ENCODE measurements at places on chromosomes 11 and 22.

- DNase-seq: no peak
These were observed 573.9 kb upstream of the KIRREL3 start for GRCh38 chr11:127574478-127574877.

- no peak for DNase-seq
These were observed 3.5 kb downstream of the SYVN1 start for GRCh38 chr11:65130631-65131416.

DNA sequence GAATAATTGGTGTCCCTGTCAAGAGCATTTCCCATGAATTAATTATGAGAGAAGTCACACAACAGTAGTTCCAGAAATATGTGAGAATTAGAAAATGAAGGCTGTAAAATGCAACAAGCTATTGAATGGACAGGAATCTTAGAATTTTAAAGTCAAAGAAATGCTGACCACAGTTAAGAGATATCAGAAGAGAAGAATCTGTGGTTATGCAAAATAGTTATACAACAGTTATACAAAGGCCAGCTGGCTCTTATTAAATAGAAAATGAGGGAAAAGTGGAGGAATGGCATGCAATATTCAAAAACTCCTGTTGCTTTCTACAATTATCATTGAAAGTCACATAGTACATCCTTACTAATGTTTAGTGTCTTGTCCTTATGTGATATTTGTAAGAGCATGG is 27.4 kb downstream of the CASP12 start:
- no peak for DNase-seq

GRCh38 chr11:10005955-10006525 is 288.0 kb downstream of the SBF2 start:
- no peak for DNase-seq

- no peak for DNase-seq
These were observed 26.0 kb downstream of the SCGB1A1 start for GRCh38 chr11:62444835-62445234.

GRCh38 chr22:44171561-44171960 is 9.2 kb upstream of the PARVG start:
- no peak for DNase-seq

- no peak for DNase-seq
These were observed 9.6 kb upstream of the CD248 start for GRCh38 chr11:66326261-66327111.

Data from hematopoietic multipotent progenitor cell (in vitro differentiated cells).